ENCODE measurements at places on chromosomes 6 and 20.

DNA sequence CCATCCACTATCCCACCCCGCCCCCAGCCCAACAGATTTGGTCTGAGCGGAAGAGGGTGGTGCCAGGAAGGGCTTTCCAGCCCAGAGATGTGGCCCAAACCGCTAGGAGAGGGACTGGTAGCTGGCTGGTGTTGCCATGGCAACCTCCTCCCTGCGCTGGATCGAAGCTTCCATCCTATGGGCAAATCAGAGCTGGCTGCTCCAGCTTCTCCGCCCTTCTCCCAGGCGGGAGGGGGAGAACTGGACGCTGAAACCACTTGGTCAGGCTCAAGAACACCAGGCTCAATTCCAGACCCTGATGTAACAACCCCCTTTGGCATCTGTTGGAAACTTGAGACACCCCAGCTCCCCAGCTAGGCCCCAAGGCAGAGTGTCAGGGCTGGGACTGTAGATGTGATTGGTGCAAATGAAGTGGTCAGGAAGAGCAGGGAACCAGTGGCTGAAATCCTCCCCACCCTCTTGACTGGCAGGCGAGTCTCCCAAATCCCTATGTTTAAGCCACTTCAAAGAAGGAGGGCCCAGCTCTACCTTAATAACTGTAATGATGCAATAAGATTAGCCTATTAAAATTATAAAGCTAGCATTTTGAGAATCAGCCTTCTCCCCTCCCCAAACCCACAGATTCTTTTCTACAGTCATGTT lies 4.2 kb downstream of the RIMS4 start:
- no peak for DNase-seq

GRCh38 chr6:161027385-161027784 lies 35.8 kb downstream of the MAP3K4 start:
- DNase-seq: no peak

- DNase-seq: no peak
Measured at GRCh38 chr6:157101166-157101565, 222.2 kb downstream of the TMEM242 start.

DNA sequence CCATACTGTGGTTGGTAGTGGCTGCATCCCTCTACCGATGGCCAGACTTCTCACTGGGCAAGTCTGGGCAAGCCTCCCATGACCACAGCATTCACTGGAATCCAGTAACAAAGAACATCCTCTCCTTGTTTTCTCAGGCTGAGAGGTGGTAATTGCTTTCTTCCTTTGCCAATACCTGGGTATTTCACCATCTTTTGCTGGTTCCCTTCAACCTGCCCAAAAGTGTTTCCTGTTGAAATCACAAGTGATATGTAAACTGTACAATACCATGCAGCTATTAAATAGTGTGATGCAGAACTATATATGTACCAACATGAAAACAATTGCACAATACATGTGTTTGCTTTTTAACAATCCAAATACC lies at the start of gene PTCHD4:
TSS of gene PTCHD4 (minus strand) at position 55 of the 364 bp plus-strand sequence. CDS start 42,240 bp downstream, outside the sequence.
- DNase-seq: no peak

DNA sequence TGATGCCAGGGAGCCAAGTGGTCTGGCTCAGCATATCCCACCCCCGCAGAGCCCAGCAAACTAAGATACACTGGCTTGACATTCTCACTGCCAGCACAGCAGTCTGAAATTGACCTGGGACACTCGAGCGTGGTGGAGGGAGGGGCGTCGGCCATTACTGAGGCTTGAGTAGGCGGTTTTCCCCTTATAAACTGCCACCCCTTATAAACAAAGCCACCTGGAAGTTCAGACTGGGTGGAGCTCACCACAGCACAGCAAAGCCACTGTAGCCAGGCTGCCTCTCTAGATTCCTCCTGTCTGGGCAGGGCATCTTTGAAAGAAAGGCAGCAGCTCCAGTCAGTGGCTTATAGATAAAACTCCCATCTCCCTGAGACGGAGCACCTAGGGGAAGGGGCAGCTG lies 19.4 kb downstream of the TINAG start:
- no peak for DNase-seq

GRCh38 chr20:20415321-20415720 lies 47.4 kb downstream of the INSM1 start:
- no peak for DNase-seq

DNA sequence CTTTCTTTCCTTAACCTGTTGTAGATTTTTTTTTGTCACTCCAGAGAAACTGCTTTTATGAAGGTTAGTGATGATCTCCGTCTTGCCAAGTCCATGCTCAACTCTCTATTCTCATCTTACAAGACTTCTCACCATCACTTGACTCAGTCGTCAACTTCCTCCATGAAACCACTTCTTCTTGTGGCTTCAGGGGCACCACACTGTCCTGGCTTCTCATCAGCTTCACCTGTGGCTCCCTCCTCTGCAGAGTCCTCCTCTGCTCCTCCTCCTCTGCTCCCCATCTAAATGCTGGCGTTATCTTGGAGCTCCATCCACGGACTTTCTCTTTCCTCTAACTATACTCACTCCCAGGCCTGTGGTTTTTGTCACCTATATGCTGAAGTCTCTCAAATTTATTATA lies 187.5 kb downstream of the BACH2 start:
- DNase-seq: no peak
